ENCODE measurements at places on chromosomes 5 and 9. TPM values are rescaled to one million over a fixed set of nuclear protein-coding genes. Genes with fewer than 3 reads are reported as not detected.

Gene MARCHF6
- 26.8 TPM for total RNA-seq

Gene TRIM36
- 0.42 TPM for total RNA-seq

Gene C9orf50
- total RNA-seq: not detected

Gene LOX
- total RNA-seq: 3.4 TPM

Gene PPP3R2
- not detected for total RNA-seq

Gene PCDHA1
- total RNA-seq: 0.14 TPM

Gene MAST4
- total RNA-seq: 54.2 TPM

Gene SLC31A1
- 11.3 TPM for total RNA-seq
